Putamen (tissue), 1 donor: ENCODE measurements at places on chromosomes 1 and 21.

- DNase-seq: no peak
Observed at GRCh38 chr1:109619576-109620400, at the start of the genes AMPD2 and GNAT2. AMPD2 (plus strand) TSS chr1:109619837; CDS start chr1:109621176, 1,339 bp downstream. GNAT2 (minus strand) TSS chr1:109619616; CDS start chr1:109612870, 6,746 bp downstream.

DNA sequence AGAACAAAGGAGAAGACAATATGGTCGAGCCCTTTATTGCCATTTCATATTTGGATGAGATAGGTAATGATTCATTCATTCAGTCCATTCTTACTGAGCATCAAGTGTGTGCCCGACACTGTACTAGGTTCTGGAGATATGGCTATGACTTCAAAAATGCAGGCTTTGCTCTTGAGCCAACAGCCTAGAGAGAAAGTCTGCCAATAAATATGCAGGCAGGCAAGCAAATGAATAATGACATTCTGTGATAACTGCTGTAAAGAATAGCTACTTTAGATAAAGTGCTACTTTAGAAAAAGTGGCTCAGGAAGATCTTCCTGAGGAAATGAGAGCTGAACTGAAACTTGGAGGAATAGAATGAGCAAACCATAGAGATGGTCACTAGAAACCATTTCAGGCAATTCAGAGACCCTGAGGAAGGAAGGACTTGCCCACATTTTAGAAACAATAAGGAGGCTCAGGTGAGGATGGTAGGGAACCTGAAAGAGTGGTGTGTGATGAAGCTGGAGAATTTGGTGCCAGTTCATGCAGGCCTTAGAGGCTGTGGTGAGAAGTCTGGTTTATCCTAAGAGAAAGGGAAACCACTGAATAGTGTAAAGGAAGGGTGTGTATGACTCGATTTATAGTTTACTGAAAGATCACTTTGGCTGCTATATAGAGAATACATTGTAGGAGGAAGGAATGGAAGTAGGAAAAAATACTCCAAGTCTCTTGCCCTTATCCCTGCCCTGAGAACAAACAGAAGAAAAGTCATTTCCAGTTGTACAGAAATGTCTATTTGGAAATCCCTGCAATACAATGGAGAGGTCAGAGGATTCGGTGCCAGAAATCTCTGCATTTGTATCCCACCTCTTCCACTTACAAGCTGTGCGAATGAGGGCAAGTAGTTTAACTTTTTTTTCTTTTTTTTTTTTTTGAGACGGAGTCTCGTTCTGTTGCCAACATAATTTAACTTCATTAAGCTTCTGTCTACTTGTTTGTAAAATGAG lies 167.9 kb downstream of the VPS13D start:
- no peak for DNase-seq

- no peak for DNase-seq
Observed at GRCh38 chr1:56404561-56405030, 174.8 kb downstream of the PLPP3 start.

GRCh38 chr1:109484519-109484975 lies 842 bp downstream of the ATXN7L2 start:
- no peak for DNase-seq

DNA sequence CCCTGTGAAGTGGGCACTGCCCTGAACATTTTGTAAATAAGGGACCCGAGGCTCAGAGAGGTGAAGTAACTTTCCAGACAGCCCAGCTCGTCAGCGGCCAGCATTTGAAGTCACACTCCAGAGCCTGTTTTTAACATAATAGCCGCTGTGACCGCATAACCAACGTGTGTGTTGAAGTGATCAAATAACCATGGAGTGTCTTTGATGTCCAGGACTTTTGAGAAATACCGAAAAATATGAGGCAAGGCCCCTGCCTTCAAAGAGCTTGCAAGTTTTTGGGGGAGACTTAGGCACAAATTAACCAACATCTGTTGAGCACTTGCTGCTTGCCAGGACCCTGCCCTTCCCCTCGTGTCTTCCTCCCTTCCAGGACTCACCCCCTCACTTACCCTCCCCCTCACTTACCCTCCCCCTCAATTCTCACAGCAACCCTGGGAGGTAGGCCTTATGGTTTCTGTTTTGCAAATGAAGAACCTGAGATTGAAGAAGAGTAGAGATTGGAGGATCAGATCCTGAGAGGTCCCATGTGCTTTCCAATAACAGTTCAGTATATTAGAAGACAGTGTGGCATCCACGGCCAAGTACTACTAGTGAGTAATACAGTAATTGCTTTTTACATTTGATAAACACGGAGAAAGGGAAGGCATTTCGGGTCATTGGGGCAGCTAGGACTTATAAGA lies 1.3 kb upstream of the SLC16A1 start:
- DNase-seq: peak; percentile 72
